ENCODE measurements at places on chromosomes 11 and 22.

GRCh38 chr11:40679276-40679675 is 780.2 kb downstream of the LRRC4C start:
- H3K27ac ChIP-seq, result no peak overlapping the region
- H3K4me3 ChIP-seq, result no peak overlapping the region
- no peaks in the 10 kb centered on the region for H3K36me3 ChIP-seq
- no peak for DNase-seq

DNA sequence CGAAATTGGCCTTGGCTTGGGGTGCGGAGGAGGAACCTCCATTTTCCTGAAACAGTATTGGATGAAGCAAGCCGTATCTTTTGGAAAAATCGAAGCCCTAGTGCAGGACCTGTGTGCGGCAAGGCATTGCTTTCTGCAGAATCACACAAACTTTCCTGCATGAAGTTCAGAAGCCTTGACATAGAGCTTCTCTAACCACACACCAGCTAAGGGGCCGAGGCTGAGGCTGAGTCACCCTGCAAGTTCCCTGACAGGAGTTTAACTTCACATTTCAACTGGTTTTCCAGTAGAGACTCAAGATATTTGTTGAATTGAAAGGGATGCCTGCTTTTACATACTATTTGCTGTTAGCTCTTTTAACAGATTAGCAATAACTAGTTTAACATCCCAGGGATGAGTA is 67.8 kb downstream of the TCF20 start:
- DNase-seq, result no peak
- H3K36me3 ChIP-seq, result peaks cover 8% of the 10 kb centered on the region
- H3K4me3 ChIP-seq, result no peak overlapping the region

- H3K27ac ChIP-seq, result peak overlapping the region; percentile 61
- H3K27me3 ChIP-seq, result peaks cover 21% of the 10 kb centered on the region
- H3K36me3 ChIP-seq, result peaks cover 44% of the 10 kb centered on the region
- H3K4me1 ChIP-seq, result peaks cover 18% of the 10 kb centered on the region
- peak overlapping the region; percentile 79 for H3K4me3 ChIP-seq
Measured at GRCh38 chr11:75445315-75445953, 12.4 kb upstream of the KLHL35 start.

GRCh38 chr11:35262735-35263134 is 123.8 kb downstream of the CD44 start:
- no peak for DNase-seq
- H3K36me3 ChIP-seq, result no peaks in the 10 kb centered on the region
- no peak overlapping the region for H3K27ac ChIP-seq

DNA sequence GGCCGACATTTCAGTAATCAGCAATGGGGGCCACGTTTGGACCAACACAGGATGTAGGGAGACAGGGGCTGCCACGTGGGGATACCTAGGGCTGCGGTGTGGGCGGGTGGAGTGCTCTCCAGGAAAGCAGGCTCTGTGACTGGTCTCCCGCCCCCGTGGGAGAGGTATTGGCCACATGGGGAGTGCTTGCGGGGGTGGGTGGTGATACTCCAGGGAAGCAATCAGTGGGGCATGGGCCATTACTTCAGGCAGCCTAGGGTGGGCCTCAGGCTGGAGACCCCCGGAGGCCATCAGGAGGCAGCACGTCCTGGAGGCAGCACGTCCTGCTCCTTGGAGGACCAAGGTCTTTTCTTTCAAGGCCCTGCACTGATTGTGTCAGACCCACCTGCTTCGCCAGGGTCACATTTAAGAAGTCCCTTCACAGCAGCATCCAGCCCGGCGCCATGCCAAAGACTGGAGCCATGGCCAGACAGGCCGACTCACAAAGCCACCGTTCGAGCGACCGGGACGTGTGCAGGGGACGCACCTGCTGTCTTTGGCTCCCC is 3.0 kb upstream of the MUC2 start:
- DNase-seq, result peak; percentile 7
- peaks cover 3% of the 10 kb centered on the region for H3K27me3 ChIP-seq
- H3K27ac ChIP-seq, result peak overlapping the region; percentile 61
- no peaks in the 10 kb centered on the region for H3K36me3 ChIP-seq
- peaks cover 2% of the 10 kb centered on the region for H3K4me1 ChIP-seq

DNA sequence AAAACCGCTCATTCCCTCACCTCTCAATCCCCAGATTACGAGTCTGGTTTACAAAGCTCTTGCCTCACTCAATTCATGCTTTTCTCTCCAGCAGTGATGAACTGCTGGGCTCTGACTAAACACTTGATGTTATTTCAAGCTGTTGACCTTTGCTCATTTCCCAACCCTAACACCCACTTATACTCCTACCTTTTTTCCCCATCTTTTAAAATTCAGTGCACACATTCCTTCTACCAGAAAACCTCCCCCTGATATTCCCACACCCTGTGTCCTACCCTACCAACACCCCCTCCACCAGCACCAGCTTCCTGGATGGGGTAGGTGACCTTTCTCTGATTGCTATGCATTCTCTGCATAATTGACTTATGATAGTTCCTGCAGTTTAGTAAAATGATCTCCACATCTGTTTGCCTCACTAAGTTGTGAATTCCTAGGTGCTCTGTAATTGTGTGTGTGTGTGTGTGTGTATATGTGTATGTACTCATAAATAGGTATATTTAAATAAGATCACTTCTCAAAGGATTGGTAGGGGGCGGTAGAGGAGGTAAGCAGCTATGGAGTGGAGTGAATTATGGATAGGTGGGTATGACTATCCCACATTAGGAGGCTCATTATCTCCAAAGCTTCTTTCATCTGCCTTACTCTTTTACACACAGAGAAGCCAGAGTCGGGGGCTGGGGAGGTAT is 842 bp downstream of the HEPACAM start:
- H3K36me3 ChIP-seq, result no peaks in the 10 kb centered on the region
- peaks cover 2% of the 10 kb centered on the region for H3K27me3 ChIP-seq
- H3K27ac ChIP-seq, result no peak overlapping the region
- H3K4me1 ChIP-seq, result no peaks in the 10 kb centered on the region
- DNase-seq, result no peak
- H3K4me3 ChIP-seq, result no peak overlapping the region

- no peak for DNase-seq
- no peak overlapping the region for H3K27ac ChIP-seq
- H3K27me3 ChIP-seq, result peaks cover 4% of the 10 kb centered on the region
- peaks cover 16% of the 10 kb centered on the region for H3K4me1 ChIP-seq
- H3K36me3 ChIP-seq, result peaks cover 4% of the 10 kb centered on the region
- H3K4me3 ChIP-seq, result no peak overlapping the region
Measured at GRCh38 chr22:32548039-32548438, 73.4 kb downstream of the FBXO7 start.

- H3K4me3 ChIP-seq, result no peak overlapping the region
- peaks cover 9% of the 10 kb centered on the region for H3K4me1 ChIP-seq
- H3K27ac ChIP-seq, result no peak overlapping the region
- H3K36me3 ChIP-seq, result peaks cover 25% of the 10 kb centered on the region
- peaks cover 8% of the 10 kb centered on the region for H3K27me3 ChIP-seq
Measured at GRCh38 chr22:37930270-37930951, 23.0 kb downstream of the C22orf23 start.

DNA sequence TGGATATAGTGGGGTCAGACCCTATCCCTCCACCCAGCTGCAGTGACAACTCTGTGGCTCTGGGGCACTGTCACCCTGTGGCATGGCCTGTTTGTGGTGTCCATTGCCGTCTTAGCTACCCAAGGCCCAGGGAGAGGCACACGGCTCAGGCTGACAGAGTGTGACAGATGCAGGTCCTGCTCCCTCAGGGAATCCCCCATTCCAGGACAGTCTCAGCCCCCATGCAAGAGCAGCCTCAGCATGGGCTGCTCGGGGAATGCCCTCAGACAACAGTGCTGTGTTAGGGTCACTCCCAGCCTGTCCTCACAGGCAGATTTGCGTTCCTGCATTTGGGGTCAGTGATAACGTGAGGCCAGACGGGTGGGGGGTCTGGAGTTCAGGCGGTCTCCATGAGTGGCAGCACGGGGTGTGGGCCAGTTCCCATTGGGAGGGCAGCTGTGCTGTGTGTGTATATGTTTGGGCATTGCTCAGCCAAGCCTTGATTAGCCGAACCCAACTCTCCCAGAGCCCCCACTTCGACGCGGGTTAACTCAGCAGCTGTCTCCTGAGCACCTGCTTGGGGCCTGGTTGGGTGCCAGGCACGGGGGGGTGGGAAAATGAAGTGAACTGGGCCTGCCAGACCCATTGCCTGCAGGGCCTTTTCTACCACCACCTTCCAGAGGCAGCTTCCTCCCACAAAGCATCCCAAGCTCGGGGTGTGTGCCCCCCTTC is 5.3 kb upstream of the KCNQ1OT1 start:
- peaks cover 11% of the 10 kb centered on the region for H3K27me3 ChIP-seq
- H3K27ac ChIP-seq, result no peak overlapping the region
- H3K36me3 ChIP-seq, result peaks cover 8% of the 10 kb centered on the region
- DNase-seq, result no peak
- no peak overlapping the region for H3K4me3 ChIP-seq
- H3K4me1 ChIP-seq, result peaks cover 7% of the 10 kb centered on the region

- H3K27ac ChIP-seq, result no peak overlapping the region
- no peaks in the 10 kb centered on the region for H3K27me3 ChIP-seq
- no peaks in the 10 kb centered on the region for H3K4me1 ChIP-seq
- H3K36me3 ChIP-seq, result no peaks in the 10 kb centered on the region
Measured at GRCh38 chr11:28169816-28170215, 61.6 kb downstream of the METTL15 start.

- H3K4me1 ChIP-seq, result peaks cover 29% of the 10 kb centered on the region
- no peaks in the 10 kb centered on the region for H3K36me3 ChIP-seq
- DNase-seq, result no peak
Measured at GRCh38 chr11:75593286-75593915, 31.3 kb downstream of the SERPINH1 start.

DNA sequence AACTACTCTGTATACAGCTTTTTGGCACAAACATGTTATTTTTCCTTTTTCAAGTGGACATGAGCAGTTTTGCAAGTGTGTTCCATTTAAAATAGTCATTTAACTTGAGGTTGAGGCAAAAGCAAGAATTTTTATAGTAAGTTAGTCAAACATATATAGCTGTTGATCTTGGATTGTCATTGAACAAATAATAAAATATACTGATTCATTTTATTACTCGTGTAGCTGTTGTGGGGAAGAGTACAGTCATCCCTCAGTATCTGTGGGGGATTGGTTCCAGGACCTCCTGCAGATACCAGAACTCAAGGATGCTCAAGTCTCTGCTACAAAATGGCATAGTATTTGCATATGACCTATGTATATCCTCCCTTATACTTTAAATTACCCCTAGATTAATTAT is 45.3 kb downstream of the EXT2 start:
- no peak overlapping the region for H3K27ac ChIP-seq
- peaks cover 8% of the 10 kb centered on the region for H3K36me3 ChIP-seq
- no peak for DNase-seq
- no peaks in the 10 kb centered on the region for H3K4me1 ChIP-seq
